H54 (cell line): ENCODE measurements at places on chromosomes 16 and 17.

- DNase-seq = no peak
Observed at GRCh38 chr17:27438348-27438998, 17.8 kb upstream of the KSR1 start.

DNA sequence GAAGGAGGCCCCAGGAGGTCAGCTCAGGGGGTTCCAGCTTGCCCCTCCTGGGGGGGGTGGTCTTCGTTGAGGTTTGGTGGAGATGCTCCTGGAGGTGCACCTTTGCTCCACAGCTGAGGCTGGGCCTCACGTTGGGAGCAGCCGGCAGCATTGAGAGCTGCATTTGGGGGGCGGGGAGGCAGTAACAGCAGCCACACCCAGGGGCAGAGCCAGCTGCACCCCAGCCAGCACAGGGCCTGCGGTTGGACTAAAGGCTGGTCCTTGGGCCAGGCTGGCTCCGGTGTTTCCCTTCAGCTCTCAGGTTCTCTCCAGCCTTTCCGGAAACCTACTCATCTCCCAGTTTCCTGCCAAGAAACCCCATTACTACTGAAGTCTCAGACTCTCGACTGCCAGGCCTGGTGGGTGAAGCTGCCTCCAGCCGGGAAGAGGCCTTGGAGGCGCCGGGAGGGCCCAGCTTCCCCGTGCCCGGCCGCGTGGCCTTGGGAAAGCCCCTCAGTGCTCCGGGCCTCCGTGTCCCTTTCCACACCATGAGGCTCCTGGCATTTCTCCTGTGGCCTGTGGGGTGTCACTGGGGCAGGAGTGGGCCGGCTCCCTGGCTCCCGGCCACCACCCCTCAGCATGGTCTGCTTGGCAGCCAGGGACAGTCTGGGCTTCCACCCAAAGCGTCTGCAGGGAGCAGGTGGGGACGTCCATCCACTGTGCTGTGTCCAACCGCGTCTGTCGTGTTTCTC is 14.0 kb upstream of the BAIAP2 start:
- DNase-seq = peak; percentile 96

- DNase-seq = no peak
Observed at GRCh38 chr16:17829811-17830210, 359.1 kb upstream of the XYLT1 start.

DNA sequence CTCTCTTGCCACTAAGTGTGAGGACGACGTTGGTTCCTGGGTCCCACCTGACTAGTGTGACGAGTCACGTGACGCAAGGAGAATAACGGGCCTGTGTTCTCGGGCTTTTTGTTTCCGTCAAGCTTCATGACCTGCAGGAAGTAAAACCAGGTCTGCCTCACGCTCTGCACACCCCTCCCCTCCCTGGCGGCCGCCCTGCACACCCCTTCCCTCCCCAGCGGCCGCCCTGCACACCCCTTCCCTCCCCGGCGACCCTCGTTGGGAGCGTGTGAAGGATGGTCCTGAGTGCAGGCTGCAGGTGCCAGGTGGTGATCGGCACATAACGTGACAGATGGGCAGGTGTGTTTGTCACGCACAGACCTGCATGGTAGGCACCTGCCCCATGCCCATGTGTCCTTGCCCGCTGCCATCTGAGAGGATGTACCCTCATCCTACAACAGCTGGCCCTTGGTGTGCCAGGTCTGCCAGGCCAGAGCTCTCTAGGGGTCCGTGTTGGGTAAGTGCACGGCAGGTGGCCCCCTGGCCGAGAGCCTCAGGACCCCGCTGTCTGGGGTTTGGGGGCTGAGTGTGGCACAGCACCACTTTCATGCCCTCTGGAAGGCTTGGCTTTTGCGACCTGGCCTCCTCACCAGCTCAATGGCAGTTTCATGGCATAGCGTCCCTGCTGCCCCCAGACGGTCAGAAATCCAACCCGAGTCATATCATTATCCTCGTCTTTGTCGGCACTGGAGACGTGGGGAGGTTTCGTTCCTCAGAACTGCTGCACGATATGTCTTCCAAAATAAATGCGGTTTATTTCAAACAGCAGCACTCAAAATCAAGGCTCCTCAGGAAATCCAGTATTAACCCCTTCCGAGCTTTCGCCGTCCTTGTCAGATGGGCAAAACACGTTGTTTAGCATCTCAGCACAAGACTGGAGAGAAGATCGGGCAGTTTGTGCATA is 191.8 kb upstream of the CHMP6 start:
- DNase-seq = no peak

DNA sequence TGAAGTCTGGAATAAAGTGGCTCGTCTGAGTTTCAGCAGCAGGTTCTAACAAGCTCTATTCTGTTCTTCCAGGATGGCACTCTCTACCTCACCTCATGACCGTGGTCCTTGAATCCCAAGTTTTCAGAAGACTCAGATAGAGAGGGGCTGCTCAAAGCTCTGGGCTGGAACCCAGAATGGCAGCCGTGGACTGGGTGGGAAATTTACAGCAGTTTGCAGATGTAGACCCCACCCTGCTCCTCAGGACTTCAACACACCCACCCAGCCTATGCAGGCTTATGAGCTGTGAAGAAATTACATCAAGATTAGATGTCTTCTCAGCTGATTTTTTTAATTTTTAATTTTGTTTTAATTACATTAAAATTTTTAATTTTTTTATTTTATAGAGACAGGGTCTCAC is 59.4 kb downstream of the METRNL start:
- DNase-seq = no peak

DNA sequence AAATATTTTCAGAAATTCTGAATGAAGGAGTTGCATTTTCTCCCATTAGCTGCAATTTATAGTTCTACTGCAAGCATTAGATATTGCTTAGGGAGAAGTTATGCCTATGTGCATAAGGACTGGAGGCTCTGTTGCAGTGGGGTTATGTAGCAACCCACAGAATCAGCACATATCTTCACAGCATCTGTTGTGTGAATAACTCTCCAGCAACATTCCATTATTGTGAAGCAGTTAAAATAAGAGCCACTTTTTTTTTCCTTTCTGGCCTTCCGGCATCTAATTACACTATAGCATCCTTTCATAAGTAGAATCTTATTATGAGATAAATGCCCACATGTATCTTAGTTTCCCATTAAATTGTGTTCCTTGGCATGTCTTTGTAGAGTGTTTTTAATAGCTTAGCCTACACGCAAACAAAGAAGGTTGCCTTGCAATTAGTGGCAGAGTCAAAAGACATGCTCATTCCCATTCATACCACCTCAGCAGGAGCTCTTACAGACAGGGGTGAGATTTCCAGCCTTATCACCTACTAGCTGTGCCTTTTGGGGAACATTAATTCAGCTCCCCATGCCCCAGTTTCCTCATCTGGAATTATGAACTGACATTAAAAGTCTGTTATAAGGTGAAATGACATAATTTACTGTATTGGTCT is 596.0 kb upstream of the GOT2 start:
- DNase-seq = no peak

GRCh38 chr16:29993903-29994599 is 1.4 kb downstream of the HIRIP3 start:
- DNase-seq = no peak

GRCh38 chr16:29873319-29873718 is 10.3 kb upstream of the CDIPT start:
- DNase-seq = no peak

- DNase-seq = no peak
Observed at GRCh38 chr16:81879625-81880024, 100.5 kb downstream of the PLCG2 start.

- no peak for DNase-seq
Observed at GRCh38 chr17:19384723-19385391, 2.1 kb downstream of the MFAP4 start.

DNA sequence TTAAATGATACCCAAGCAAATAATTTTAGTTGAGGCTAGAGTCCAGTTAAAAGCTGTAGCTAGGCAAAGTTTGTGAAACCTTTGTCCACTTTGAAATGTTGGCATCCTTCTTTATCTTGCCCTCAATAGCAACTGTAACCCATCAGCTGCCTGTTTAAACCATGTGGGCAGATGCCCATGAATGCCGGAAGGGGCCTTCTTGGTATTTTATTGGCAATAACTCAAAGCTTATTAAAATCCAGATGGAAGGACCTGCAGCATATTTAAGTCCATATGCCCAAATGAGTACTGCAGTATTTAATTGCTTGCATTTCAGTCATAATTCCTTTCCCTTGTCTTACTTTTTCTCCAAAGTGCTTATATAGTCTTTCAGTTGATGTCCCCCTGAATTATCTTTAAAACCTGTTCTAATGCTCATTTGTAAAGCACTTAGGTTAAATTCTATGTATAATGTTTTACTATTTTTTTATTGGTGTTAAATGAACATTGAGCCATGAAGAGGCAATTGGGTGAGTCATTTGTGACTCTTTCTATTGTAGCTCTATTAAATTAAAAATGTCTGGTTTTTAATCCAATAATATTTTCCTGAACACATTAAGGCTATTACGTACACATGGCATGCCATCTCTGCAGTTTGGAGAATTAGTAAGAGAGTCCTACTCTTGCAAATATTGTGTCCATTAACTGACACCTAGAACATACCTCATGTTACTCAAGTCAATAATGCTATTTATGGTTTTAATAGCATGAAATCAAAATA is 225.3 kb downstream of the KCNJ2 start:
- no peak for DNase-seq

DNA sequence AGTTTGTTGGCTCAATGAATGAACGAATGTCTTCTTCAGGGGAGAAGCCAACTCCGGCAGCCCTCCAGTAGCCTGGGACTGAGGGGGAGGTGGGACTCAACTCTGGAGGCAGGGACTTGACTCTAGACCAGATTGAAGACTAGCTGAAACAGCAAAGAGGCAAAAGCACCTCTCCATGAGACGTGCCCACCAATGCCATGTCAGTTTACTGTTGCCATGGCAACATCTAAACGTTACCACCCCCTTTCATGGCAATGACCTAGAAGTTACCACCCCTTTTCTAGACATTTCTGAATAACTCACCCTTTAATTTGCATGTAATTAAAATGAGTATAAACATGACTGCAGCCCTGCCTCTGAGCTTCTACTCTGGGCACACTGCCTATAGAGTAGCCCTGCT is 91.8 kb downstream of the ASIC2 start:
- no peak for DNase-seq

GRCh38 chr17:39687101-39687545 is 734 bp downstream of the PGAP3 start:
- no peak for DNase-seq

- DNase-seq = no peak
Observed at GRCh38 chr17:7897090-7897489, 8.5 kb downstream of the CHD3 start.

GRCh38 chr16:2874912-2875362 is 8.1 kb upstream of the FLYWCH2 start:
- DNase-seq = peak; percentile 61

GRCh38 chr16:75266738-75267630 is 15.6 kb upstream of the BCAR1 start:
- no peak for DNase-seq

DNA sequence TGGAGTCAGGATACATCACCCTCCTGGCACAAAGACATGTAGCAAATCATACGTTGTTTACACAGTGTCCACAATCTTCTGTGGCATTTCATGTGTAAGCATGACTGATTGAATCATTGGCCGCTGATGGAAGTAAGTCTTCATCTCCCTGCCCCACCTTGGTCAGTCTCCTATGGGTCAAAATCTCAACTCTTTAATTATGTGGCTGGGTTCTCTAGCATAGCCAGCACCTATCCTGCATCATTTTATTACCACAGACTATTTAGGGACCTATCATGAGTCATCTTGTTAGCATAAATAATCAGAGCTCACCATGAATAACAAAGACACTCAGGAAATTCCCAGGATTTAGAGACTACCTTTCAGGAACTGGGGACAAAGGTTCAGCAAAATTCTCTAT is 15.9 kb downstream of the TANC2 start:
- no peak for DNase-seq

- DNase-seq = no peak
Observed at GRCh38 chr17:77704048-77704815, 254.3 kb upstream of the TNRC6C start.
